ENCODE measurements at places on chromosomes 12 and 14.

DNA sequence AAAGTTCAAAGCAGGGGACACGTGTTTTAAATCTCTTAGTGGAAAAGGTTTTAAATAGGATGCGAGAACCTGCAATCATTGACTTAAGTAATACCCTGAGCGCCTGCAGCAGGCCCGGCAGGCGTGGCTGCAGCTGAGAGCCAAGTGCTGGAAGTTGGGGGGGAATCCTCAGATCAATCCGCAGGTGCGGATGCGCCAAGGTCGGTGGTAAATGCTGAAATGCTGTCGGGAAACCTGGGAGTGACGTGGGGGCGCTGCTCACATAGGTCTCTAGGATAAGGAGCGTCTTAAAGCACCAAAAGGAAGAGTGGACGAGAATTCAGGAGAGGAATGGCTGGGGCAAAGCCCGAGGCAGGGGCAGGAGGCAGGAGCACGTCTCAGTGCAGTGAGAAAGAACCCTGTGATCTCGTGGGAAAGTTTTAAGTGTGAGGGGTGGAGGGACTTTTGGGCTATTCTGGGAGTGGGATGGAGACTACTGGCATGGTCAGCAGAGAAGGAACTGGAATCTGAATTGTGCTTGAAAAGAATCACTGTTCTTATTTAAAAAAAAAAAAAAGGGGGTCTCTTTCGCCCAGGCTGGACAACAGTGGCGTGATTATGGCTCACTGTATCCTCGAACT, 883 bp upstream of the CDCA4 start:
- DNase-seq: no peak

DNA sequence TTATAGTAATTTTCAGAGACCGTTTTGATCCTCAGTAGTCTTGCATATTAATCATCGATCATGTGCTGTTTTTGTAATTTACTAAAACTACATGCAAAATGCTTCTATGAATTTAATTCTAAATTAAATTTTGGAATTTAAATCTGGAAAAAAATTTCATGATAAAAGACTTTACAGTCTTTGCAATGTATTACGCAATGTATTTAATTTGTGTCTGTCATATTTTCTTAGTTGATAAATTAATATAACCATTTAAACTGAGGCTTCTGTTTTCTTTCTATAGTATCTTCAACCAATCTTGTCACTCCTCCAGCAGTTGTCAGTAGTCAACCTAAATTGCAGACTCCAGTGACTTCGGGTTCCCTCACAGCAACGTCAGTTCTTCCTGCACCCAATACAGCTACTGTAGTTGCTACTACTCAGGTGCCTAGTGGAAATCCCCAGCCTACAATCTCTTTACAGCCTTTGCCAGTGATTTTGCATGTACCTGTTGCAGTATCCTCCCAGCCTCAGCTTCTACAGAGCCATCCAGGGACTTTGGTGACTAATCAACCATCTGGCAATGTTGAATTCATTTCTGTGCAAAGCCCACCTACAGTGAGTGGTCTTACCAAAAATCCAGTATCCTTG, 94.8 kb downstream of the ATF7IP start:
- DNase-seq: no peak

DNA sequence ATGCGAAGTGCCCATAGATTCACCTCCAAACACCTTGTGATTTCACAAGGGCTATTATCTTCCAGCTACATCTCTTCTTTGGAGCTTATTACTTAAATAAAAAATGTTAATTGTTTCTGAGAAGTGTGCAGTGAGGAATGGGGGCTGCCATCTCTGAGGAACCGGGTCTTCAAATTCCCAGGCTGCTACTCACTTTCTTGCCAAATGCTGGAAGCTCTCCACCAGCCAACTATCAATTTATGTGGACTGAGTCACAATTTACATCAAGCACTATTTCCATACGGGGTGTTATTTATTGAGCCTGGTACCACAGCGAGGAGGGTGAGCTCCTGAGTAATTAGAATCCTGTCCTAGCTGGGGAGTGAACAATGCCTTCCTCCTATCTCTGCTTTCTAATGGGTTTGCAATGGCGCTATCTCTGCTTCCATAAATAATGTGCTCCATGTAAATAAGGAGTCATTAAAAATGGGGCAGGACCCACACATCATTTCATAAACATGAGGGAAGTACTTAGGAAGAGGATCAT, 898.3 kb downstream of the VRK1 start:
- no peak for DNase-seq

GRCh38 chr14:54715239-54715638, 148.3 kb downstream of the SAMD4A start:
- DNase-seq: no peak

- no peak for DNase-seq
Measured at GRCh38 chr12:67837876-67838275, 151.4 kb upstream of the IFNG-AS1 start.

DNA sequence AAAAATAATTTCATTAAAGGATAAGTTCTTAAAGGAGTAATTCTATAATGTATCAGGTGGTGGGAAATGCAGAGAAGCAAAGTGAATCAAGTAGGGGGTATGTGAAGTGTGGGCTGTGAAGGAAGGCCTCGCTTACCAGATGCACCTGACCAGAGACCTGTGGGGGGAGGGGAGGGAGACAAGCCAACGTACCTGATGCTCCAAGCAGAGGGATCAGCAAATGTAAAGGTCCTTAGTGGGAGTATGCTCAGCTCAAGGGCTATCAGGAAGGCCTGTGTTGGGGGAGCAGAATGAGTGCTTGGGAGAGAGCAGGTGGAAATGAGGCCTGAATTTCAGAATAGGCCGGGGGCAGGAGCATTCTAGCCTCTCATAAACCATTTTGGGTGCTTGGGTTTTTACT, 57.1 kb downstream of the ANO4 start:
- DNase-seq: no peak

- no peak for DNase-seq
Measured at GRCh38 chr14:90484291-90484690, 87.5 kb downstream of the CALM1 start.

DNA sequence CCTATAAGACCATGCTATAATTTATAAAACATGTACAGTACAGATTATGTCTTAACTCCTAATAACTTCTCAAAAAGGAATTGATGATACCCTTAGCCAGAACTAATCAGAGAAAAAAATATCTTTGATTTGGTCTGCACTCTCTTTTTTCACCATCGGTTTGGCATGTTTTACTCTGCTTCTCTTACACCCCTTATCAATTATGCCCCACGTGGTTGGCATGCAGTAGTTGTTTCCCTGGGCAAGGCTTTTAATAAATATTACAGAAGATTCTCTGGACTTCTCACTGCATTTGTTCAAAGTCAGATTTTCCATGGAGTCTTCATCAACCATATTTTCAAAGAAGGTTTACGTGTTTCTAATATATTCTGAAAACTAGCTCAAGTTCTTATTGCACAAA, 167.4 kb upstream of the LRIG3 start:
- DNase-seq: no peak

GRCh38 chr12:105912882-105913678, 225.7 kb downstream of the NUAK1 start:
- no peak for DNase-seq

GRCh38 chr12:104473374-104473983, 16.7 kb downstream of the CHST11 start:
- DNase-seq: no peak

DNA sequence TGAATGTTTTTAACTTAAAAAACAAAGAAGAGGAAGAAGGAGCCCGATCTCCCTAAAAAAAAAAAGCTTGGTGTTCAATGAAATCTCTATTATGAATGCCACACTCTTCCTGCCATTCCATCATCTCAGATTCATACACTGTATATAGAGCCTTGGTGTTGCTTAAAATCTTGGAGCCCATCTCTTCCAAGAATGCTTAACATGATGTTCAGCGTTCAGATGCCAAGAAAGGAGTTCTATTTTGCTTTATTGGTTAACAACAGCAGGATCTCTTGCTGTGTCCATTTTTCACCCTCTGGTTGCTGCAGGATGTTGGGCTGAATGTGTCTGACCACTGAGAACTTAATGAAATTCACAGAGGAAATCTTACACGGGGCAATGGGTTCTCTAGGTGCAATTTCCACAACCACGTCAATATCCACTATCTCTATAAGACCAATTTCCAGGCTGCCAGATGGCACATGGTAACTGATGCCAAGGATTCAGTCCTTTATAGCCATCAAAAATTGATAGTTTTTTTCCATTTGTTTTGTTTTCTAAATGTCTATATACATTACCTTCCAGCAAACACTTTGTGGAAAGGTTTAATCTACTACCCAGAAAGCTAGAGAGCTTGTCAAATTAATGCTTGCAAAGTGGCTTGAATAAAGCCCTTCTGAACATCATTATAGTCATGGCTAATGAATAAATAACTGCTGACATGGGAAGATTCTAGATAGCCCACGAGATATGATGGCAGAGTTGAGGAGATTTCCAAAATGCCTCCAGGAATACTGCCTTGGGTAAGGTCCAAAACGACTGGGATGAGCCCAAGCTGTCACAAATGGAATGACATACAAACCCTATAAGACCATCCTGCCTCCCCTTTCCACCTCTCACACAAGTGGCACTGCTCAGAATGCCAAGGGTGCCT, 26.5 kb downstream of the RERG start:
- no peak for DNase-seq

- DNase-seq: no peak
Measured at GRCh38 chr12:11446372-11446771, 51.0 kb upstream of the PRB2 start.

- DNase-seq: no peak
Measured at GRCh38 chr14:61575126-61575525, 120.2 kb upstream of the HIF1A start.
